Naive B cell (primary cell): ENCODE measurements at places on chromosomes 5 and 9. TPM values are rescaled to one million over a fixed set of nuclear protein-coding genes. Genes with fewer than 3 reads are reported as not detected.
A peak's percentile ranks its signal among the peaks of the same experiment; 100 is the strongest.

GRCh38 chr9:27888661-27889295 lies 315.5 kb upstream of the C9orf72 start:
- H3K27ac ChIP-seq: no peak overlapping the region
- H3K4me1 ChIP-seq: no peaks in the 10 kb centered on the region
- DNase-seq: peak; percentile 10
- H3K4me3 ChIP-seq: no peak overlapping the region
- no peaks in the 10 kb centered on the region for H3K27me3 ChIP-seq
- no peaks in the 10 kb centered on the region for H3K36me3 ChIP-seq

DNA sequence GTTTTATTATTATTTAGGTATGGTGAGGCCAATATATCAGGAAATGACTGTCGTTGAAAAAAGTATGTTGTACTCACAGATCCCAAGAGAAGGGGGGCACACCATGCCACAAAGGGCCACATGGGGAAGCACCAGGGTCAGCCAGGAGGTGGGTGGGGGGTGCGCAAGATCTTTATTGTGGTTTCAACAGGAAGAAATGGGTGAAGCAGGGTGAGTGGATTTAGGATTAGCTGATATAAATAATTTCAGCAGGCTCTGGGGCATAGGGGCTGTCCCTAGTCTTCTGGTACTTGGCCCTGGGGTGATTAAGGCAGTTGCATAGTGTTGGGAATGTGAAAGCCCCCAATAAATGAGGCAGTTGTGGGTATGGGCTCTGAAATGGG lies 8.6 kb downstream of the PDCD1LG2 start:
- H3K27ac ChIP-seq: no peak overlapping the region
- no peak for DNase-seq
- no peak overlapping the region for H3K4me3 ChIP-seq
- H3K36me3 ChIP-seq: peaks cover 9% of the 10 kb centered on the region
- H3K27me3 ChIP-seq: peaks cover 10% of the 10 kb centered on the region

DNA sequence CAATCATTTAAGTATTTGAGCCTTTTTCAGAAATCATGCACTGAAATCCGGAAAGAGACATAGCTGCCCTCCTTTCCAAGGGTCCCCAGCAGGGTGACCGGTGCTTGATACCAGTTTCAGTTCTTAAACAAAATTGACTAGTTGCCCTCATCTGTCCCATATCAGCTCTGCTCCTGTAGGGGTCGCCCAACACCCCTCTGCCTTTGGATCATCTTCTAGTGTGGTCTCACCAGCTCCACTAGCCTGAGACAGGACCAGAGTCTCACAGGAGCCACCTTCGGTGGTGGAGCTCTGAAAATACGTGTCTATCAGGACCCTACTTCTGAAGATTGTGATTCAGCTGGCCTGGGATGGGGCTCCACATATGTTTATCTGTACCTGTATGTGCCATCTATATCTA lies 428.2 kb downstream of the ENC1 start:
- peak overlapping the region; percentile 42 for H3K27ac ChIP-seq
- DNase-seq: no peak
- H3K4me1 ChIP-seq: no peaks in the 10 kb centered on the region
- H3K36me3 ChIP-seq: no peaks in the 10 kb centered on the region
- H3K4me3 ChIP-seq: no peak overlapping the region
- peaks cover 16% of the 10 kb centered on the region for H3K27me3 ChIP-seq

- peaks cover 9% of the 10 kb centered on the region for H3K27me3 ChIP-seq
- DNase-seq: no peak
- H3K27ac ChIP-seq: no peak overlapping the region
- no peak overlapping the region for H3K4me3 ChIP-seq
Measured at GRCh38 chr9:114825126-114825795, 19.4 kb upstream of the TNFSF15 start.

DNA sequence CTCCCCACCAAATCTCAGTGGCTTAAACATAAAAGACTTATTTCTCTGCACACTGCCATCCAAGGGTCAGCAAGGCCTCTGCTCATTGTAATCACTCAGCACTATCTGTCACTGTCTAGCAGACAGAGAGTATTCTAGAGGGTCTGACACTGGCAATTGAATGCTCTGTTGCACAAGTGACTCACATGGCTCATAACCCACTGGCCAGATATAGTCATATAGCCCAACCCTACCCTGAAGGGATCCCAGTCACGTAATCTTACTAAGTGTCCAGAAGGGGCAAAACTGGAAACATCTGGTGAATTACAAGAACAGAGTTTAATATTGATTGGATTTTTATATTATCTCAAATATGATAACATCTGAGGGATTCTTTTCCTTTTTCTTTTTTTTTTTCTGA lies 80.7 kb downstream of the TSSK1B start:
- no peak overlapping the region for H3K27ac ChIP-seq
- DNase-seq: no peak
- H3K4me3 ChIP-seq: no peak overlapping the region
- H3K36me3 ChIP-seq: no peaks in the 10 kb centered on the region
- no peaks in the 10 kb centered on the region for H3K4me1 ChIP-seq

Gene SLCO4C1
- not detected for polyA plus RNA-seq

Gene ZFAND5
- 59.6 TPM for polyA plus RNA-seq

Gene RNF183
- polyA plus RNA-seq: not detected
